ENCODE measurements at places on chromosomes 6 and 20. TPM values are rescaled to one million over a fixed set of nuclear protein-coding genes. Genes with fewer than 3 reads are reported as not detected.

GRCh38 chr20:31835977-31836852 lies 9.2 kb downstream of the FOXS1 start:
- DNase-seq = no peak

DNA sequence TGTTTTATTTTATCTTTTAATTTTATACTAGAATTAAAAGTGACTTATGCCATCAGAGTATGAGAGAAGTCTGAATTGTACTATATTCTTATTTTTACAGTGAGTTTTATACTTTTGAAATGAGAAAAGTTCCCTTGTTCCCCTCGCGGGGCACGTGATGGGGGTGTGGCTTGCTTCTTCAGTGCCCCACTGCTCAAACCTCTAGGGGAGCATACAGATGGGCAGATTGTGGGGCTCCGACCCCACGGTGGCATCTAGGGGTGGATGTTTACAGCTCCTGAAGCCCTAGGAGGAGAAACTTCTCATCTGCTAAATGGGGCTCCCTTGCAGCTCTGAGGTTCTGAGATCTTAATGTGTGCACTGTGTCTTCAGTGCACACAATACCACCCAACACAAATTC lies 11.9 kb upstream of the MAS1L start:
- no peak for DNase-seq

- no peak for DNase-seq
Observed at GRCh38 chr20:4545526-4545925, 176.2 kb upstream of the PRND start.

DNA sequence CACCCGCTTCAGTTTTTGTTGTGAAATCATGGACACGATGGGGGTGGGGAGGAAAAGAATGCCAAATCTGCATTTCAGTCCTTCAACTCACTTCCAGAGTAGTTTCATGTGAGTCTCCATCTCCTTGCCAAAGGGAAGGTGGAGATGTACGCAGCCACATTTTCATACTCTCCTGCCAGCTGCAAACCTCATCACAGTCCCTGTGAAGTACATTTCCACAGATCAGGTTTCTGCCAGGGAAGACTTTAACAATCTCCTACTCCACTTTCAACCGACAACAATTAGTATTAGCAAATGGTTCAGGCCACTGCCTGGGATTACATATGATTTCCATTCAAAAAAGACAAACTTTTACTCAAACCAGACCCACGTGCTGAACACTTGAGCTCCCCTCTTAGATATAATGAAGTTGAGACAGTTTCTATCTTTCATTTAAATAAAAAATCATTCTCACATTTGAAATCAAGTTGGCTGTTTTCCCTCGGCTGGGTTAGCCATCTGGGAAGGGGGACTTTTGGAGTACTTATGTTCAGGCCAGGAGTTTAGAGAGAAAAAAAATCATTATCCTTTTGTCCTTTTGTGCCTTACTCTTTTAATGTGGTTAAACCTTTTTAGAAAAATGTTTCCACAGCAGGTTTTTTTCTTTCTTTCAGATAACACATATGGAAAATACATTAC lies 51.0 kb upstream of the CEP162 start:
- DNase-seq = no peak

DNA sequence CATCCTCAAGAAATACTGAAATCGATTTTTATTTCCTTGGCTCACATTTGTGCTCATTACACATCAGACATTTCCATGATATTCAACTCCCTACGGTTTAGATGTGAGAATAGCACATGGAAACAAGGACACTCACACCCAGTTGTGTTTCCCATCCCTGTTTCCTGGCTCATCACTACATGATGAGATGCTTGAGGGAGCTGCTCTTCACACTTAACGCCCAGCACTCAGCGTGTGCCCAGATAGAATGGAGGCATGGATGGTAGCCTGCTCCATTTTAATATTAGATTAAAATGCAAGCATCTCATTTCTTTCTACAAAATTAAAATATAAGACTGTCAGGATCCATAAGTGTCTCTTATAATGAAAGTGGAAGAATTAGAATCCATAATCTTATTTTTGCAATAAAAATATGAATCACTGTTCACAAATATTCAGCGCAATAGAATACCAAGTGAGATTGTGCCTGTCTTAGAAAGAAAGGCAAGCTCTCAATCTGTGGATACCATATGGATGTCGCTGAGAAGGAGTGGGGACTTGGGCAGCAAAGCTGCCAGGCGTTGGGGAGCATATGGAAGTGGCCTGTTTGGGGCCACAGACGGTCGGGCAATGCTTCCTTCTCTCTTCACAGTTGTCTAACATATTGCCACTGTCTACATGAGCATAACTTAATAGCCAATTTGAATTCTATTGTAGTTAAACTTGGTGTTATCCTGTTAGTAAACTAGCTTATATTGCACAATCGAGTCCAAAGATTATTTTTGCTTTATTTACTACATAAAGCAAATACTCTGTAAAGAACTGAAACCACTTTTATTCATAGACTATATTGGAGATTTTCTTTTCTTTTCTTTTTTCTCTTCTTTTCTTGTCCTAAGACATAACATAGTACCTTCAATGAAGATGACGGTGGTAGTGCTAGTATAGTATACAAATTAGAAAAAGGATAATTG lies 206.8 kb upstream of the QKI start:
- DNase-seq = no peak

GRCh38 chr20:21357844-21358243 lies 39.5 kb downstream of the NKX2-4 start:
- DNase-seq = no peak

DNA sequence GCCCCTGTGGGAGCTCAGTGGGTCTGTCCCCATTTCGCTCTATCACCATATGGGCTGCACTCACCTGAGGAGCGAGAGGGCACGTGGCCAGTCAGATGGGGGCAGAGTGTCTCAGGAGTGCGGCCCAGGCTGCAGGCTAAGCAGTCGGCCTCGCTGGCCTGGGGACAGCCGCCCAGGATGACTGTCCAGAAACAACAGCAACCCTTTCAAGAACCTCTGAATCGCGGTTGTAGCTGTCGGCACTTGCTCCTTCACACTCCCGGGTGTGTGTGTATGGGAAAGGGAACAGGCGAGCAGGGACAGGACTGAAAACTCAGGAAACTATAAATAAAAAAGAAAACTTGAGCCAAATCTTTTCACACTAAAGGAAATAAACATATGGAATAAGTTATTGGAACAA lies 63.1 kb downstream of the TFAP2A start:
- no peak for DNase-seq

DNA sequence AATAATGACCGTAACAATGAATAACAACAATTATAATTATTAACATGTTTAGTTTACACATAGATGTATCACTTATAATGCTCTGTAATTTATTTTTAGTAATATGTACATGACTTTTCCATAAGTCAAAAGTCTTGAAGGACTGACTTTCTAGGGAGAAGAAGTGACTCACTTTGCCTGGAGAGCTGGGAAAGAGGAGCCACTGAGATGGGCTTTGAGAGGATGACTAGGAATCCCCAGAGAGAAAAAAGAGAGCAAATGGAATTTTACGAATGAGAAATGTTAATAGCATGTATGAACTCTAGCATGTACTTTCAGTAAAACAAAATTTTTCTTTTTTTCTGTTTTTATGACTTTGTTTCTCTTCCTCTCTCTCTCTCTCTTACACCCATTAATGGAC lies 67.8 kb upstream of the RALY start:
- DNase-seq = no peak

DNA sequence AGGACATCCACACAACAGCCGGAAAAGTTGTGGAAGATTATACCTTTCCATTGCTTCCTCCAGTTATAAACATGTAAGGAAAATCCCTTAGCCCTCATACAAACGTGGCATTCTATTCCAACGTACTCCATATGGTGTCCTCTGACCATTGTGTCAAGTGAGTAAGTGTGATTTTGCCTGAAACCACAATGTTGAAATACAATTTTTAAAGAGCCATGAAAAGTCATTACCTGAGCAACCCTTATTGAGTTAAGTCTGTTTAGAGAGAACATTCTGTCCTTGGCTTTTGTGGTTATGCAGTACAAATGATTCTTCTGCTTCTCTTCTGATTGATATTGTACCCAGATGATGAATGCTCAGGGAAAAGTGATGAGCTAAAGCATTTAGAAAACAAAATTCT lies 530.1 kb downstream of the HAO1 start:
- DNase-seq = no peak

GRCh38 chr6:163123098-163123497 lies 291.4 kb upstream of the QKI start:
- DNase-seq = no peak

DNA sequence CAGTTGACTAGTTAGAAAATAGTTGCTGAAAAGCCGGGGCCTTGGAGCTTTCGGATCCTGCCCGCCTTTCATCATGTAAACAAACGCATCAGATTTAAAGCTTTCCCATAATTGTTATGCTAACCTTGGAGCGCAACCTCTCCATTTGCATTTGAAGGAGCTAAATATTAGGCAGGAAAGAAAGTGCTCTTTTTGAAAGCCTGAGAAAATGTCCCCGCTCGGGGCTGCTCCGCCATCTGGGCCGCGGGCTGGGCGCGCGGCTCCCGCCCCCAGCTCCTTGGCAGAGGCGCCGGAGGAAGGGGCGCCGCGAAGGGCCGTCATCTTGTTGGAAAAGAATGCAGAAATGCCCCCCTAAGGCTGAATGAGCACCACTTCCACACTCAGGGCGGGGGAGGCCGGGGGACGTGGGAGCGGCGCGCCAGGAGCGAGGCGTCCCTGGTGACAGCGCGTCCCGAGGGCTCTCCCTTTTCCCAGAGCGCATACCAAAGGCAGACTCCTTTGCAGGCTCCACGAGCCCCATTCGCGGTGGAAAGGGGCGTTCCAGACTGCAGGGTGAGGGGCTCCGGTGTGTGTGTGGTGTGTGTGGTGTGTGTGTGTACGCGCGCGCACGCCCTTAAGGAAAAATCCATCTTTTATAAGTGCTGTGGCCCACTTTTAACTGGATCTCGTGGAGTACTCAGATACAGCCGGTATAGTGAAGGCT lies 145.6 kb upstream of the ID4 start:
- no peak for DNase-seq

GRCh38 chr6:48747040-48747439 lies 636.0 kb upstream of the PTCHD4 start:
- DNase-seq = no peak

Gene PHACTR1
- 17.0 TPM for total RNA-seq

Gene NEURL2
- total RNA-seq = 3.4 TPM

Gene MUC21
- total RNA-seq = not detected

Gene ZNF133
- total RNA-seq = 12.4 TPM

Gene THBS2
- total RNA-seq = 2.6 TPM

Gene GDAP1L1
- total RNA-seq = not detected

Gene SPATA25
- total RNA-seq = 0.29 TPM

Gene DAAM2
- 1.2 TPM for total RNA-seq

Gene VWA7
- total RNA-seq = 0.58 TPM

Gene IPCEF1
- 1.9 TPM for total RNA-seq

Gene ANKRD6
- total RNA-seq = 14.0 TPM

Gene HMGCLL1
- not detected for total RNA-seq

Gene SLC26A8
- not detected for total RNA-seq

All from glomerular endothelial cell (primary cell).